ENCODE measurements at places on chromosomes 5 and 9. TPM values are rescaled to one million over a fixed set of nuclear protein-coding genes. Genes with fewer than 3 reads are reported as not detected.

Gene RAPGEF6
- 19.4 TPM for total RNA-seq

Gene SLC6A18
- total RNA-seq, result not detected

Gene GFPT2
- total RNA-seq, result 44.7 TPM

Gene BTNL8
- not detected for total RNA-seq

Gene RANBP3L
- total RNA-seq, result not detected

Gene CDO1
- total RNA-seq, result 9.0 TPM

Gene GRIN3A
- not detected for total RNA-seq

Gene SLC1A1
- 7.7 TPM for total RNA-seq

Gene SNCAIP
- 0.66 TPM for total RNA-seq

Gene SPINK7
- not detected for total RNA-seq

Gene ARHGEF28
- total RNA-seq, result 32.6 TPM

Gene CATSPER3
- 0.17 TPM for total RNA-seq

Gene PTGES
- total RNA-seq, result 84.5 TPM

Gene C9orf153
- total RNA-seq, result 0.50 TPM

Gene TAF11L5
- total RNA-seq, result not detected

Gene PNPLA7
- 2.0 TPM for total RNA-seq

Gene SSBP2
- total RNA-seq, result 41.7 TPM

Gene TOMM5
- 149 TPM for total RNA-seq

Gene TLX3
- total RNA-seq, result not detected

Gene TPRN
- total RNA-seq, result 11.6 TPM

Gene ENTREP1
- under 0.01 TPM for total RNA-seq

Gene PRLR
- total RNA-seq, result 0.17 TPM

Gene SHC3
- 61.4 TPM for total RNA-seq

Gene PTPDC1
- 9.9 TPM for total RNA-seq

Gene RNF224
- 0.17 TPM for total RNA-seq

Gene ELOVL7
- total RNA-seq, result 0.33 TPM

Gene FNBP1
- total RNA-seq, result 30.5 TPM

Gene HAVCR2
- total RNA-seq, result 2.2 TPM

Gene AMBP
- 0.17 TPM for total RNA-seq

Gene PCDHA13
- total RNA-seq, result under 0.01 TPM

Gene PCDHB7
- total RNA-seq, result under 0.01 TPM

Gene IL3
- not detected for total RNA-seq

Gene CEL
- 0.66 TPM for total RNA-seq

Gene TMEM252
- total RNA-seq, result not detected
